ENCODE measurements at places on chromosomes 3 and 15.

DNA sequence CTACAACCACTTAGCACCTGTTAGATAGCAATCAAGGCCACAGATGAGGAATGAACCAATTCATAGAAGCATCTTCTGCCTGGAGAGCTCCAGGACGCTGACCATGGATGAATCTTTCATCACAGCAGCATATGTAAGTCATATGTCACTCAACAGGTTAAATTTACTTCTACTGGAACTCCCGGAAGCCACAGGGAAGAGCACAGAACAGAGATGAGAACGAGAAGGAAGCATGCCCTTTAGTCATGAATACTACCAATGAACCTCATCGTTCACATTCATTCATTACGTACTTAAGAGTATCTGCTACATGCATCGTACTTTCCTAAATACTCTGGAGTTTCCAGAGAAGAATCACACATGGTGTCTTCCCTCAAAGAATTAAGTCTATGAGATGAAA is 192.8 kb downstream of the STT3B start:
- DNase-seq = no peak

GRCh38 chr3:149393345-149394160 is 16.1 kb upstream of the TM4SF1 start:
- DNase-seq = peak; percentile 43

DNA sequence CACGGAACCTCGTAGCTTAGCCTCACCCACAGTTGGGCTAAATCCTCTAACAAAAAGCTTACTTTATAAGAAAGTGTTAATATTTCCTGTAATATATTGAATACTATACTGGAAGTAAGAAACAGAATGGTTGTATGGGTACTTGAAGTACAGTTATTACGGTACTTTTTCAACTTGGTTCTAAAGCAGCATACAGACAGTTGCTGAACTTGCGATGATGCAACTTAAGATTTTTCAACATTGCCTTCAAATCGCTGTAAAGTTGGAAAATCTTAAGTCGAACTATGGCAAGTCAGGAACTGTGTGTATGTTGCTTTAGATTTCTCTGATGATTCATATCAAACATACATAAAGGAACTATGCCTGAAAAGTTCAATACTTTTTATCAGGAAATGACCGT is 204.4 kb upstream of the C2CD4B start:
- no peak for DNase-seq

DNA sequence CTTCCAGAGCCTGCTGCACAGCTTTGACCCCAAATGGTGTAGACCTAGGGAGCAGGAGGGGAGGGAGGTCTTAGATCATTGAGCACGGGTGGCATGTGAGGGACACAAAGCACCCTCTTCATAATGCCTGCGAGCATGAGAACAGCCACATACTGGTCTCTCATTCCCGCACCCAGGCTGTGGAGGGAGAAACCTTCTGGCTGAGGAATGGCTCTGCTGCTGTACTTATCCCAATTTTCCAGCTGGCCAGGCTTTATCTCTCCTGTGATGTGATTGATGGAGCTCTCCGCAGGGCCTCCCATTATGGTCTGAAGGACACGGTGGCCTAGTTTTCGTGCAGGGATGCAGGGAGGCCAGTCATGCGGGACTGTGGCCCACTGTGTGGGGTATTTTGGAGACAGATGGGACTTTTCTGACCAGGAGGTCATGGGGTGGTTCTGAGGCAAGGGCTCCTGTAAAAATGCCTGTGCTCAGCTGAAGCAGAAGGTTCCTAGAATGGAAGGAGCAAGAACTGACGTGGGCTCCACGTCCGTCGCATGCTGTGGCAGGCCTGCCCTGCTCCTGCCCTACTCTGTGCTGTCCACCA is 251.5 kb downstream of the PLCL2 start:
- no peak for DNase-seq

- no peak for DNase-seq
These were observed 226.6 kb downstream of the DPH6 start for GRCh38 chr15:35319354-35319753.

GRCh38 chr3:42079701-42080452 is 11.3 kb upstream of the TRAK1 start:
- no peak for DNase-seq

GRCh38 chr3:31639828-31640227 is 107.1 kb downstream of the STT3B start:
- DNase-seq = no peak

GRCh38 chr3:23590424-23591273 is 215.1 kb upstream of the UBE2E1 start:
- DNase-seq = no peak

DNA sequence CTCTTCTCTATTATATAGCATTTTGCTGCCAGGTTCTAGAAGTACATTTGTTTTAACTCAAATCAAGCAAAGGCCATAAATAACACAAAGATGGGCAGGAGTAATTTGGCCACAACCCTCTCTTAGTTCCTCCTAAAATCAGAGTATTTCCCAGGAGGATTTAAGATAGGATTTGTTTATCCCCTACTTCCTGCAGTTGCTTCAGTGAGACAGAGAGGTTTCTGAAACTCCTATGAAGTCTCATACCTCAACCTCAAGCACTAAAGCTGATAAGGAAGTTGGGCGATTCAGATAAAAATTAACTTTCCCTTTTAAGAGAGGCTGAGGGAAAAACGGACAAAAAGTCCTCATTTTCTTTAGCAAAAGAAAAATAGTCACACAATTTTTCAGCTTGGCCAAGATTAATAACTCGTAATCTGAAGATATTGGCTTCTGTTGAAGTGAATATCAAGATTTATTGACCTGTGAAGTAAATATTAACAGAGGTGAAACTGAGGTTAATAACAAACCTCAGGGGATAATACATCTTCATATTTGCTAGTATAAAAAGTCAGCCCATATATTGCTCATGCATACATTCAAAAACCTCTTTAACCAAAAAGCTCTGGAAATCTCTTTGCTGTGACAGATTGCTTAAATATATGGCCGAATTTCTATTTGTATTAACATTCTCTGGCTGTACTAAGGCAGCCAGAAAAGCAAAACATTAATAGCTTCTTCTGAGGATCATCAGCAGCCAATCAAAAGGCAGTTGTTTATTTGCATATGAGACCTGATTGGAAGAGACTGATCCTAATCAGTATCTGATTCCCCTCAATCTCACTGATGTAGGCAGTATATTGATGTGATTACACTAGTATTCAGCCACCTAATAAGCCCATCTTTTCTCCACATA is 90.6 kb upstream of the GADL1 start:
- DNase-seq = no peak

DNA sequence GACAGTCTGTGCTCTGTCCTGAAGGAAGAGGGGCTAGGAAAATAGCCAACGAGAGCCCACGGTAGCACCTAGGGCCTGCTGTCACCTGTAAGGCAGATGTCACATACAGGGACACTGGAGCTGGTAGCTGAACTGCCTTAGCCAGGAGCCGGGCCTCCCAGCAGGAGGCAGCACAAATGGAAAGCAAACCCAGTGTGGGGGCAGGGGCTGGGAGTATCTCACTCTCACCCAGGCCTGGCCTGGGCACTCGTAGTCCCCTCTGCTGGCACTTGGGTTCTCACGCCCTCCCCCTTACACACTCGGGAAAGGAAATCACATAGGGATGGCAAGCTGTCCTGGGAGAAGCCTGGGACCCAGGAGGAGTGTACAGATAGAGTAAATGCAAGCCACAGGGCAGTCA is 173.1 kb upstream of the CHRNA7 start:
- DNase-seq = no peak

DNA sequence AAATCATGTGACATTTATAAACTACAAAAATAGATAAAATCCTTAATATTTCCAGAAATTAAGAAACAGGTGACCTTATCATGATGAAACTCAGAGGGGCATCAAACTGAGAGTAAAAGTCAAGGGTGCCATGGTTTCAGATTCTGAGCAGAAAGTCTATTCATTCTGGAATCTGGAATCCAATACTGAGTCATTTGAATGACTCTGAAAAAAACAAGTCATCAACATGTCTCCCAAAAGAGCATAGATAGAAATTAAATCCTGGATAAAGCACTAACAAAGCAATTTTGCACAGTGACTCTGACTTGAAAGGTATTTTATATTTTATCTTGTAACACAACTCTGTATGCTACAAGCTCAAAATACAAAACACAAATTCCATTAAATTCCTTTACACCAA is 23.4 kb downstream of the STAC start:
- no peak for DNase-seq

- DNase-seq = no peak
These were observed 889 bp upstream of the LRRIQ4 start for GRCh38 chr3:169811631-169812331.

DNA sequence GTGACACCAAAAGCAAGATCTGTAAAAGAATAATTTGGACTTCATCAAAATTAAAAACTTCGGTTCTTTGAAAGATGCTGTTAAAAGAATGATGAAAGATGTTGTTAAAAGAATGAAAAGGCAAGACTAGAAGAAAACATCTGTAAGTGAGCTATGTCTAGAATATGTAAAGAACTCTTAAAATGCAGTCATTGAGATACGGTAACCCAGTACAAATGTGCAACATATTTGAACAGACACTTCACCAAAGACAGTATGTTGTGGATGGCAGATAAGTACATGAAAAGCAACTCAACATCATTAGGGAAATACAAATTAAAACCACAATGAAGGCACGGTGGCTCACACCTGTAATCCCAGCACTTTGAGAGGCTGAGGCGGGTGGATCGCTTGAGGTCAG is 139.5 kb downstream of the LRIG1 start:
- DNase-seq = no peak

DNA sequence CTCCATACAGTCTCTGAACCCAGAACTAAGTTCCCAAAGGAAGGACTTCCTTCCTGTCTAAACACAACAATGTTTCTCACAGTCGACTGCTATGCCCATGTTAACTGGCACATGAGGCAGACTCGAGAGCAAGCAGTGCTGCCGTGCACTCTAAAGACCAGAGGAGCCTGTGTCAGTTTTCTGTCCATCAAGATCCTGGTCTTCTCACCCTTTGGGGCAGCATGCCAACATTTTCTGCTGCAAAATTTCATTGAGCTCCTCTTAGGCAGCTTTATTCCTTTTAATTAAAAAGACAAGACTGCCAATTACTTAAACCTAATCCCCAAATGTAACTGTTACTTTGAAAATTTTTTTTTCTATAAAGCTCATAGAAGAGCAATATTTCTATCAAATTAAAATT is 205.1 kb downstream of the GAP43 start:
- no peak for DNase-seq

DNA sequence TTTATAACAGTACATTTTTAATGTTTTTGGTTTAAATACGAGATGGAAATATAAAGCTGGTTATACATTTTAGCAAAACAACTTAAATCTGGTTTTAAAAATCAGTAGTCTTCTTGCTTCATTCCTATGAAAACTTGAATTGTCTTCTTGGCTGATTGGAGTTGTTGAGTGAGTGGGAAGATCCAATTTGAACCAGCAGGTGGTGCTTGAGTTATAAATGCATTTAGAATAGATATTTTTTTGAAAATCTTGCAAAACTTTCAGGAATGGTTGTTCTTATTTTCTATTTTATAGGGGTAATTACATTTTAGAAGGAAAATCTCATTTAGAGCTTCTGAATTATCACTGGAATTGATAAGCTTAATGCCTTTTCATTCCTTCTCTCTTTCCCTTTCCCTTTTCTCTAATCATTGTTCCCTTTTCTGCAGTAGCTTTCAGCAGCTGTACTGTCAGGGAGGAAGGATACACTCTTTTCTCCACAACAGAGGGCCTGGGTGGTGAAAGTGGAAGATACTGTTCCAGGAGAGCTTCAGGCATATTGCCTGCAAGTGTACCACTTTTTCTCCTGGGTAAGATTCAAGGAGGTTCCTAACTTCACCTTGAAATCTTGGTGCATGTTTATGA is 335.6 kb downstream of the NLGN1 start:
- no peak for DNase-seq

- no peak for DNase-seq
These were observed 2.4 kb upstream of the CORO2B start for GRCh38 chr15:68576235-68576892.

GRCh38 chr15:62847900-62848489 is 194.6 kb upstream of the TPM1 start:
- peak; percentile 19 for DNase-seq

DNA sequence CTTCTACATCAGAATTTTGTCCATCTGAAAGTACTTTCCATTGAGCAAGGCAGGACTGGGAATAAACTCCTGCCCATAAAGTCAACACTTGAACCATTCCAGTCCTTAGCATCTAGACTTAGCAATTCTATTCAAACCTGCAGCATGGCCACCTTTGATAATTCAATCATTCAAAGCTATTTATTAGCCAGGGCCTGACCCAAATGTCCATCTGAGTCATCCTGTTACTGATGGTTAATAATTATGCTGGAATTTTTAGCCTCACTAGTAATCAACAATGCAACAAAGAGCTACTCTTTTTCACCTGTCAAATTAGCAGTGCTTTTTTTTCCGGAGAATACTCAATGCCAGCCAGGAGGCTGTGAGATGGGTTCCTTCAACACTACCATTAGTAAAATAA is 72.7 kb upstream of the SNRK start:
- no peak for DNase-seq

DNA sequence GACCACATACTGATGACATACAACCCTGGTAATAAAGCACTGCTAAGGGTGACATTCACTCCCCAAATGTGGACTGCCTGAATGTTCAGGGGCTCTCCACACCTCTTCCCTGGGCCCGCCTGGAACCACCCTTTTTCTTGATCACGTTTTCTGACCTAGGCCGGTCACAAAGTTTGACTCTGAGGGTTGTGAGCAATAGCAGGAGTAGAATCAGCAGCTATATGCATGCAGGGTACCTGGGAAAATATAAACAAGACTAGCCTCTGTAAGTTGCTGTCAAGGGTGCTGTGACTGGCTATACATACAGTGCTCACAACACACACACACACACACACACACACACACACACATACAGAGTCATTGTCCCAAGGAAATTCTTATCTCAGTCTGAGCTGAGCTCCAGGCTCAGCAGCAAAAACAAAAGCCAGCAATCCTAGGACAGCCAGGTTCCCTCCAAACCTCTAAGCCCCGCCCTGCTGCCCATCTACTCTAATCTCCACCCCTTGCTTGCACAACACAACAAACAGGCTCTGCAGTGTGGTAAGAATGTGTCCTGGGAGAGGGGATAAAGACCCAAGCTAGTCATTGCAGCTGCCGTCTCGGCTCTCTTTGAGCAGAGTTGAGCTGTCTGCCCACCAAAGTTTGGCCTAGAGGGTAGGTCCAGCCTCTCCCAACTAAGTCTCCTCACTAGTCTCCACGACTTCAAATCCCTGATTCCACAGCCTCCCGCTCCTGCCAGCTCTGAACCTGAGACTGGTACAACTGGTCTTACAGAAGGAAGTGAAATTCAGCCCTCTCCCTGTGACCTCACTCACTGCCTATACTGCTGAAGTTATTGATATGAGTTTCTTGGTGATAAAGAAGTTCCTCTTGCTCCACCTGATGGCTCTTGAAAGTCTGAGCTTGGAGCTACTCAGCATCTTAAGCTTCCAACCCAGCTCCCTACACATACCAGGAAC is 2.2 kb downstream of the BMF start:
- DNase-seq = no peak

- DNase-seq = no peak
These were observed 75.2 kb upstream of the MYZAP start for GRCh38 chr15:57516327-57517029.

- DNase-seq = no peak
These were observed 181.0 kb downstream of the RAB11A start for GRCh38 chr15:66050264-66050663.

All from CD4-positive, alpha-beta T cell treated with Interleukin-1 beta for 1 hour (primary cell).